Foreskin keratinocyte (primary cell): ENCODE measurements at places on chromosomes 2 and 18. TPM values are rescaled to one million over a fixed set of nuclear protein-coding genes. Genes with fewer than 3 reads are reported as not detected.
A peak's percentile ranks its signal among the peaks of the same experiment; 100 is the strongest.

- no peak for DNase-seq
Observed at GRCh38 chr2:151329998-151330397, 27.4 kb upstream of the TNFAIP6 start.

GRCh38 chr18:12934454-12935071 lies 13.2 kb upstream of the SEH1L start:
- peak; percentile 30 for DNase-seq

GRCh38 chr2:1032030-1032429 lies 81.4 kb downstream of the SNTG2 start:
- no peak for DNase-seq

The LPIN2 gene
- 6.6 and 7.3 TPM in 2 replicates for total RNA-seq

DNA sequence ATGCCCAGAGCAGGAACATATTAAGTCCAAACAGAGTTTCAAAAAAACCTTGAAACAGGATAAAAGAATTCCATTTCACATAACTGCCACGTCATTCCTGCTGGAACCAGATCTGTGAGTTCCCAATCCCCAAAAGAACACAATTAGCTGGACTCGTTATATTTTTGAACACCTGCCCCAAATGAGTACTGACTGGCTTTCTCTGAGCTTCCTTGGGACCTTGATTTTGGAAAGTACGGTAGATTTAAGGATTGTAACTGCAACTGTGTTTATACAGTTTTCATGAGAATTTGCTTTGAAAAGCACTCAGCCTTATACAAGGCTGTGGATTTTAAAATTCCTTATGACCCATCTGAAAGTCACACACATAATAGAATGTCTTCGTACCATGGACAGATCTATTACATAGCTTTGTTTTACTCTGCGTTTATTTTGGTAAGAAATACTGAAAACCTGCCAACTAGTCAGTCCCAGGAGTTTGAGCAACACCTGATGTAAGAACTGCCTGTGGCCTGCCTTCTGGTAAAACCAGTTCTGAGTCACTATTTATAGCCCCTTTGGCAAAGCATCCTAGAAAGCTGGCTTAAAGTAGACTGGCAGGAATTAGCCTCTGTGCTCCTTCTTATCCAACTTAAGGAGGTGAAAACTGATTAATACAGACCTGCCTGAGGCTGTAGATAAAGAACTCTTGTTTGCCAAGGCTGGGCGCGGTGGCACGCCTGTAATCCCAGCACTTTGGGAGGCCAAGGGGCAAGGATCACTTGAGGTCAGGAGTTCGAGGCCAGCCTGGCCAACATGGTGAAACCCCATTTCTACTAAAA lies 48.1 kb downstream of the MERTK start:
- DNase-seq = peak; percentile 91

DNA sequence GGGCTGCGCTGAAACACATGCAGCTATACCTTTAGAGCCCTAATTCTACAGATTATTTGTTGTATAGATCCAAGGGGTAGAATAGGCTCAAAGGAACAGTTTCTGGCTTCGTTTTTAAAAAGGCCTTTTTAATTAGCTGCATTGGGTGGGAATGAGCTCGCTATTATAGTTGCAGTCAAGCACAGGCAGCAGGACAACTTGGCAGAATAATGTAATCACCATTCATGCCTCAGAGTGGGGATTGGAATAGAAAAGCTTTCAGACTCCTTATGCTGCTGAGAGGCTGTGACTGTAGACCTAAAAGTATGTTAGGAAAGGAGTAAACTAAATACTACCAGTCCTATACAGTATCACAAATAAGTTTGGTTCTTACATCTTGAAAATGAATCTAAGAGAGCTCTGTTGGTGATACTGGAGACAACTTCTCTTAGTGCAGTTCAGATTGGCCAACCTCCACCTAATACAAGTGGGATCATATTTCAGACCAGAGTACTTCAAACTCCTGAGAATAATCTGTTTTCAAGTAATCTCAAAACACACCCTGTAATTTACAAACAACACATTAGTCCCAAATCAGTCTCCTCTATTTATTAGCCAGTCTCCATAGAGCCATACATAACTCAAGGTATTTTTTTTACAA lies 121.4 kb downstream of the ANTXR1 start:
- no peak for DNase-seq

The CCDC68 gene
- total RNA-seq = 3.9 and 4.0 TPM in 2 replicates

DNA sequence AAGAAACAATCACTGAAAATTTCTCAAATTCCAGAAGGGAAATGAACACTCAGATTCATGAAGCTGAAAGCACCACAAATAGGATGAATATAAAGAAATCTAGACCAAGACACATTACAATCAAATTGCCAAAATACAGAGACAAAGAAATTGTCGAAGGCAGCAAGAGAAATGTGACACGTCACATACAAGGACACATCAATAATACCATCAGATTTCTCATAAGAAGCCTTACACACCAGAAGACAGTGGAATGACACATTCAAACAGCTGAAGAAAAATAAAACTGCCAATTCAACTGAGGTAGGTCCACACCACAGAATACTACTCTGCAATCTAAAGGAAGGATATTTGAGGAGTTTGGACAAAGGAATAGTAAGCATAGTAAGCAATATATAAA lies 27.4 kb downstream of the SRD5A2 start:
- DNase-seq = no peak

GRCh38 chr2:139160836-139161235 lies 380.6 kb upstream of the NXPH2 start:
- DNase-seq = no peak

DNA sequence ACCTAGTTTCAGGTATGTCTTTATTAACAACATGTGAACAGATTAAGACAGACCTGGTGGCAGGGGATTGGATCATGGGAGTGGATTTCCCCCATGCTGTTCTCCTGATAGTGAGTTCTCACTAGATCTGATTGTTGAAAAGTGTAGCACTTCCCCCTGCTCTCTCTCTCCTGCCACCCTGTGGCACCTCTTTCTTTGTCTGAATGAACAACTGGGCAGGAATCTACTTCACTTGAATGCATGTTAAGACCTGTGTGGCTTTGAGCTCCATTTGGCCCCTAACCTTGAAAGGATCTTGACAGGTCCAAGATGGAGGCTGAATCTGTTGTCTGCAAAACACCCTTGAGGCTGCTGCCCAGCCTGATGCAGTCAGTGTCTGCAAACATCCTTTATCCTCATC lies 194.4 kb downstream of the RNF144A start:
- peak; percentile 80 for DNase-seq
